ENCODE measurements at places on chromosomes 5 and 9.

GRCh38 chr9:2356041-2356790 is 265.4 kb upstream of the VLDLR start:
- DNase-seq: no peak

DNA sequence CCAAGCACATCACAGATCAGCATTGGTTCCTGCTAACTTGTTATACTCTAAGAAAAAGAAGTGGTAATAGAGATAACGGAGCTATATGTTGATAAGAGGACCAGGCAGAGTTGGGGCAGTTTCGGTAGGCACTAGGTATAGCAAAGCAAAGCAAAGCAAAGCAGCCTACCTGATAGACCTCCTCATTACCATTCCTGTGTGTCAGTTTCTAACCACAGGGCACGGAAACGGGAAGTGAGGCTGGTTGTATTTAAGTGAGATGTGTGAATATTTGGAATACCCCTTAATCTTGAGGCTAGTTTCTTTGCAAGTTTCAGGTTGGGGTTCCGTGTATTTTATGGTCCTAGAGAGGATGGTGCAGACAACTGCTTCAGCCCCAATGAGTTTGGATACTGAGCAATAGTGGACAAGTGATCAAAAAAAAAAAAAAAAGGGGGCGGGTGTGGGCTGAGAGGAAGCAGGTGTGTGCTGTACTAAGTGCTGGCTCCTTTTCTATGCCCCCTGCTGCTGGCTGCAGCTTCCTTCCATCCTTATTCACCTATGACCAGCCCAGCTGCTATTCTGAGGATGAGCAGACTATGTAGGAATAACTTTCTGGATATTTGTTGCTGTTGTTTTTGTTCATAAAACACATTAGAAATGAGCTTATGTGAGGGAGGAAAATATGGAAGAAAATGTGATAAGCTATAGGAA is 183.3 kb downstream of the SH3GL2 start:
- DNase-seq: no peak

DNA sequence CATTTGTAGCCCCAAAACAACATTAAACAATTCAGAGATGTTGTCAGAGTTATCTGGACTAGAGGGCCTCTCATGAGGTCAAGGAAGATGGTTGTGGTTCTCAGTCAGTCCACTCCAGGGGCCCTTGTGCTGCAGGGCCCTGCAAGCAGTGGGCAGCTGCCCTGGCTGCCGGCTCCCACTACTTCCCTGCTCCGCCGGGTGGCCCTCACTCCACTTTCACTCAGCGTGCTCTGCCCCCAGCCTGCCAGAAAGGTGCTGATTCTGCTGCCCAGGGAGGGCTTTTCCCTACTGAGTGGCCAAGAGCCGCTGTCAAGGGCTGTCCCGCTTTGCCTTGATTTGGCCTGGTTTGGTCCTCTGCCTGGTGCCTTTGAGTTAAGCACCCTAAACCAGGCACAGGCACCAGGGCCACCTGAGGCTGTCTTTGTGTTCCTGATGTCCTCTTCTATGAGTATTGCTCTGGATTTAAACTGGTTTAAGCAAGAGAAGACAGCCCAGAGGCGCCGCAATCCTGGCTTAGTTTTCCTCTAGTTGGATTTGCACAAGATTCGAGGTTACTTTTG is 117.2 kb downstream of the GADD45G start:
- DNase-seq: no peak

DNA sequence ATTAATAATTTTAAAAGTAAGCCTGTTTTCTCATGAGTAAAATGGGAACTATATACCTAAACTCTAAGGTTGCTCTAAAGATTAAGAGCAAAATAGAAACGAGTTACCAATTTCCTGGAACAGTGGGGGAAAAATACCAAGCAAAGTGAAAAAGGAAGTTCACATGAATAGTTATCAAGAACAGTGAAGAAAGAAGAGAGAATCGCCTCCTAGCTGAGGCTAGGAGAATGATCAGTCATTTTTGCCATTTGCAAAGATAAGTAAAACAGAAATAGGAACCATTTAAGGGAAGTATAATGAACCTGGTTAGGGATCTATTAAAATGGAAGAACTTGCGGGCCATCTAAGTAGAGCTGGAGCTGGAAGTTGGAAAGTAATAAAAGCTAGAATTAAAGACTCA is 50.7 kb downstream of the P4HA2 start:
- DNase-seq: no peak

DNA sequence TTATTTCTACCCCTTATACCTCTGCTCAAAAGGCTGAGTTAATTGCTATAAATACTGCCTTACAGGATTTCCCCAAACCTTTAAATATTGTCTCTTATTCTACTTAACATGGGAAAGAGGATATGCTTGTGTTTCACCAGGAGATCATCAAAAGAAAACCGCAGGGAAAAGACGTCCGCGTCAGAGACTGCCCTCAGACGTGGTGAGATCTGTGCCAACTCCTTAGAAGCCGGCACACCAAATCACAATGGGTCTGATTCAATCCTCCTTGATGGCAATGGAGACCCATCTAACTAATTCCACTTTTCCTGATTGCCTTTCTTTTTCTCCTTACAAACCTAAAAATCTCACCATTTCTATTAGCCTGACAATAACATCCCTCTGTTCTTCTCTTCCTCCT is 55.0 kb downstream of the SH3PXD2B start:
- no peak for DNase-seq

DNA sequence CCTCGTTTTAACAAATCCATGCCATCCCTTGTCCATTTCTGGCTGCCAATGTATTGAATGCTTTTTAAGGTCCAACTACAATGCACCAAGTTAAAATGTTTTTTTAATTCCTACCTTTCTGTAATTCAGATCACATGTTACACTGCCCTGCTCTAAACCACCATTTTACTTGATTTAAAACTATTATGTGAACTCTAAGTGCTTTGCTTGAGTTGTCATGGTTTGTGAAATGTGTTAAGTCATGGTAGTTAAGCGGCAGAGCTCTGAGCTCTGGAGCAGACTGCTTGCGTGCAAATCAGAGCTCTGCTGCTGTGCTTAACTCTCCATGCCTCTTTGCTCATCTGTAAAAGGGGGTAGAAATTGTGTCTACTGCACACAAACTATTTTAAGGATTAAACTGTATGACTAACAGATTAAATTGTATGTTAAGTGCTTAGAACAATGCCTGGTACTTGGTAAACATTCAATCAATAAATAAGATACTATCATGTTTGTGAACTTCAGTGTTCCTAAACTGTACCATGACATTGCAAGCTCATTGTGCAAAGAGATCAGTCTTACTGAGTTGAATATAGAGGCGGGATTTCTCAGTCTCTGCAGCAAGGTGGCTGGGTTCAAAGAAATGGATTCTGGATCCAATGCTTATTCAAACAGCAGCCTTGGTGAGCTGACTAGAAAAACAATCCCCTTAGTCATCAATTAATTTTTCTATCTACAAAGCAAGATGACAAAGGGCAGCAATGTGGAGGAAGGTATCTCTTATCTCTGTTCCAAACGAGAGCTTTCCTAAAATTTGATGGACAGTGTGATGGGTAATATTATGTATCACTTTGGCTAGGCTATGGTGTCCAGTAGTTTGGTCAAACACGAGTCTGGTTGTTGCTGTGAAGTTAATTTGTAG is 16.1 kb upstream of the CMBL start:
- no peak for DNase-seq

GRCh38 chr9:4873066-4873465 is 80.3 kb downstream of the RCL1 start:
- DNase-seq: no peak

GRCh38 chr9:91809581-91810285 is 140.3 kb downstream of the ROR2 start:
- DNase-seq: no peak

DNA sequence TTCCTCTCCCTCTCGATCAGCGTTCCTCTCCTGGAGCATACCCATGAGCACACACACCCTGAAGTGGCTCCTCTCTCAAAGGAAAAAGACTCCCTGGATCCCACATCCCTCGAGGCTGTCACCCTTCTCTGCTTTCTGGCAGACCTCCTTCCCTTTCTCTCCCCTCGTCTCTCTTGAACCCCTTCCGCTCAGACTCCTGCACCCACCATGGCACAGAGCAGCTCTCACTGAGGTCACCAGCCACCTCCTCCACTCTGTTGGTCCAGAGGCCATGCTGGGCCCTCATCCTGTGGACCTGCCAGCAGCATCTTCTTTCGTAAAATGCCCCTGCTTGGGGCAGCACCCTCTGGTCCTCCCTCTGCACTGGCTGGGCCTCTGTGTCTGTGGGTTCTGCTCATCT is 5.7 kb downstream of the B4GALT7 start:
- no peak for DNase-seq

DNA sequence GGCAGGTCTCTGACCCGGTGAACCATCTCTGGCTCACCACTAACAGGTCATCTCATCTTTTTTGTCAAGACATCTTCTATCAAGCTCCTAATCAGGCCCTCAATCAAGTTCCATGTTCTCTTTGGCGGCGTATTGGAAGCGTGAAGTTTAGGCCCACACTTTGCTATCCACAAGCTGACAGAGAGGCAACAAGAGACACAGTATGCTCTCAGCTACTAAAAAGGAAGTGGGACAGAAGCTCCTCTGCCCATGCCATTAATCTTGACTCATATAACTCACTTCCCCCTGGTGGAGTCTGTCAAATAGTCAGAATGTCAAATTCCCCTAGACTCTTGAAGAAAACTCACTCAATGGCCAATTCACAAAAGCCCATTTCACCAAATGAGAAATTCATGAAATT is 77.6 kb upstream of the TMC1 start:
- DNase-seq: no peak

DNA sequence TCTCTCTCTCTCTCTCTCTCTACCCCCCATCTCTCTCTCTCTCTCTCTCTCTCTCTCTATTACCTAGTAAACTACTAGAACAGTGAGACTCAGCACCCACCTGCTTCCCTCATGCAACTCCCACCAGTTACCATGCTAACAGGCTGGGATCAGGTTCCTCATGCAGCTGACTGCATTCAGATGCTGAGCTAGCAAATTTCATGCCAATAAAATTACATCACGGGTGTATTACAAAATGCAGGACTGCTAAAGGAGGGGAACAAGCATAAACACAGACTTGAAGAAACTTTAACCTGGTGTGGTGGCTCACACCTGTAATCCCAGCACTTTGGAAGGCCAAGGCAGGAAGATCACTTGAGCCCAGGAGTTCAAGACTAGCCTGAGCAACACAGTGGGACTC is 76.0 kb downstream of the CEMIP2 start:
- peak; percentile 49 for DNase-seq

Data from right hindlimb (tissue), 1 donor.